A549 treated with RU486 at 1 μM for 4 hours (cell line): ENCODE measurements at places on chromosomes 2 and 18. TPM values are rescaled to one million over a fixed set of nuclear protein-coding genes. Genes with fewer than 3 reads are reported as not detected.

The PLCD4 gene
- total RNA-seq = 0.29 to 0.71 TPM (median 0.53 TPM) in 5 replicates

The PTPRN gene
- 0.87 to 2.0 TPM (median 1.3 TPM) in 5 replicates for total RNA-seq

The ERICH2 gene
- total RNA-seq = not detected in 5 replicates

The SLC9A4 gene
- not detected in 5 replicates for total RNA-seq

The SPATA3 gene
- not detected in 5 replicates for total RNA-seq

The ST3GAL5 gene
- total RNA-seq = 28.6 to 33.7 TPM (median 31.3 TPM) in 5 replicates

The ALPG gene
- total RNA-seq = 0.08 to 0.30 TPM (median 0.14 TPM) in 5 replicates

The PELI1 gene
- 0.69 to 1.4 TPM (median 1.2 TPM) in 5 replicates for total RNA-seq

The FAM98A gene
- total RNA-seq = 55.4 to 133 TPM (median 67.5 TPM) in 5 replicates

The VAMP8 gene
- total RNA-seq = 15.8 to 20.9 TPM (median 20.0 TPM) in 5 replicates

The FOXI3 gene
- total RNA-seq = not detected in 5 replicates

The SKOR2 gene
- total RNA-seq = not detected in 5 replicates

The ZEB2 gene
- total RNA-seq = 3.7 to 7.3 TPM (median 5.9 TPM) in 5 replicates

The COX7A2L gene
- total RNA-seq = 136 to 193 TPM (median 157 TPM) in 5 replicates

The VIL1 gene
- 0.13 to 0.42 TPM (median 0.25 TPM) in 5 replicates for total RNA-seq

The TMEM18 gene
- total RNA-seq = 38.4 to 46.7 TPM (median 44.9 TPM) in 5 replicates

The SELENOI gene
- 11.8 to 21.5 TPM (median 21.0 TPM) in 5 replicates for total RNA-seq

The CPLX4 gene
- total RNA-seq = not detected in 5 replicates

The SETBP1 gene
- 0.41 to 0.70 TPM (median 0.58 TPM) in 5 replicates for total RNA-seq

The NAT8 gene
- not detected in 5 replicates for total RNA-seq

The RPS27A gene
- total RNA-seq = 2,688 to 3,509 TPM (median 3,039 TPM) in 5 replicates

The SCG2 gene
- 0.82 to 1.5 TPM (median 1.2 TPM) in 5 replicates for total RNA-seq

The RGPD4 gene
- 0.05 to 0.10 TPM (median 0.06 TPM) in 4 of 5 replicates, not detected in the other for total RNA-seq

The KCNJ13 gene
- not detected in 5 replicates for total RNA-seq
